ENCODE measurements at places on chromosomes 5 and 9.

GRCh38 chr5:123875561-123876275, 363.7 kb downstream of the CSNK1G3 start:
- DNase-seq = no peak

GRCh38 chr5:173858021-173858669, 30.0 kb upstream of the CPEB4 start:
- DNase-seq = no peak

DNA sequence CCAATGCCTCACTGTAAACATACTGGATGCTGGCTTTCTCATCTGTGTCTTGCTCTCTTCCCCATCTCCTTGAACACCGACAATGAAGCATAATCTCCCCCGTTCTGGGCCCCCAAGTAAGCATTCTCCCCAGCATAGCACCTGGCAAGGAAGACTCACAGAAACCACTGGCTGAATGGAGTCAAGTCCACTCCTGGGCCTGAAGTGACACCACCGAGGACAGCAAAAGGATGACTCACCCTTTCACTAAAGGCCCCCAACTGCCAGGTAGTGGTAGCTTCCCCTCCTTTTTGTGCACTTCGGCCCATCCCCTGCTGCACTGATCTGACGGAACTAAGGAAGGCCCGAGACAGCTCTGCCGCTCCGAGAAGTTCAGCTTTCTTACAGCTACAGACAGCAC, 9.4 kb downstream of the VDAC1 start:
- no peak for DNase-seq

DNA sequence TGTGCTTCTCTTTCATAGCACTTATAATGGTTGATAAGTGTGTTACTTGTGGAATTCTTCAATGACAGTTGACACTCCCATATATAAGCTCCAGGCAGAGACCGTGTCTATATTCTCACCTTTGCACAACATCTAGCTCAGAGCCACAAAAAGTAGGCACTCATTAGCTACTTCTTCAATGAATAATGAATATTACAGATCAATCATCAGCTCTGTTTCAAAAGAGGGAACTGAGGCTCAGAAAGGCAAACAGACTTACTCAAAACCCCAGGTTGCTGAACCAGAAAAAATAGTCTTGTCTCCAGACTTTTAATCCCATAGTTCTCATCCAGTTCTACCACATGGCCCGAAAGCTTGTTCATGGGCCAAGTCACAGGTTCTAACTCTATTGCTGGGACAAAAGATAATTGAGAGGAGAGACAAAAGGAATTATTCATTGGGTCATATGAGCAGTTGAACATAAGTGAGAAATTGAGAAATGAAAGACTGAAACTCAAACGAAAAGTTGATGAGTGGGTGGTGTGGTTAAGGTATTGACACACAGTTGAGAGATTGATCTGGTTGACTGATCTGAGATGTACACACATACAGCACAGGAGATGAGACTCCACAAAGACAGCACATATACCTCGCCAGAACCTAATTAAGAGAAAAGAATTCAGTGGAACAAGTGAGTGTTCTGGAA, 381.6 kb downstream of the EFNA5 start:
- no peak for DNase-seq

DNA sequence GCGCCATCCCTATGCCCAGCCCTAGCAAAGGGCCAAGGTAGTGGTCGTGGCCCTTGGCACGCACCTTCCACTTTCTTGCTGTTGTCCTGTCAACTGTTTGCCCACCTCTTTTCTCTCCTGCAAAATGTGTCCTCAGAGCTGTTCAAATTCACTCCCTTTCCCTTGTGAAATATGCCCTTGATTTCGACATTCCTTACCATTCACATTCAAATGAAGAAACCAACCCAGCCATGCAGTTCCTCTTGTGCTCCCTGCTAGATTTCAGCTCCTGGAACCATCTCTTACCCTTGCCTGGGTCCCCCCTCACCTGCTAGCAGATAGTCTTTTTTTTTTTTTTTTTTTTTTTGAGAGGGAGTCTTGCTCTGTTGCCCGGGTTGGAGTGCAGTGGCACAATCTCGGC, 19.6 kb upstream of the HRH2 start:
- DNase-seq = no peak

- DNase-seq = no peak
Observed at GRCh38 chr5:76642390-76643040, 19.3 kb upstream of the F2RL2 start.

GRCh38 chr9:91842358-91843049, 107.5 kb downstream of the ROR2 start:
- peak; percentile 52 for DNase-seq

DNA sequence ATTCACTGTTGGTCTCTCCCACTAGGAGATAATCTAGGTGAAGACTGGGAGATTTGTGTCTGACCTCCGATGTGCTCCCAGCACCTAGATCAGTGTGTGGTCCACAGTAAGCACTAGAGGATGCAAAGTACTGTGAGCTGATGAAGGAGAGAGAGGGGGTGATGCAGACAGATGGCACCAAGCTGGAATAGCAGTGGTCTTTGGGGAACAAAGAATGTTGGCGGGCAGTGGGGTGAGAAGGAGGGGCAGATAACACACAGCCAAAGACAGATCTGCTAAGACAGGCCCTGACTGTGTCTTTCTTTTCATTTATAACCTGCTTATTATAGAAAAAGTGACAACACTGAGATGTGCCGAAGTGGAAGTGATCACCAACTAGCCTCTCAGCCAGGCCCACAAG, 37.5 kb downstream of the ERGIC1 start:
- no peak for DNase-seq

DNA sequence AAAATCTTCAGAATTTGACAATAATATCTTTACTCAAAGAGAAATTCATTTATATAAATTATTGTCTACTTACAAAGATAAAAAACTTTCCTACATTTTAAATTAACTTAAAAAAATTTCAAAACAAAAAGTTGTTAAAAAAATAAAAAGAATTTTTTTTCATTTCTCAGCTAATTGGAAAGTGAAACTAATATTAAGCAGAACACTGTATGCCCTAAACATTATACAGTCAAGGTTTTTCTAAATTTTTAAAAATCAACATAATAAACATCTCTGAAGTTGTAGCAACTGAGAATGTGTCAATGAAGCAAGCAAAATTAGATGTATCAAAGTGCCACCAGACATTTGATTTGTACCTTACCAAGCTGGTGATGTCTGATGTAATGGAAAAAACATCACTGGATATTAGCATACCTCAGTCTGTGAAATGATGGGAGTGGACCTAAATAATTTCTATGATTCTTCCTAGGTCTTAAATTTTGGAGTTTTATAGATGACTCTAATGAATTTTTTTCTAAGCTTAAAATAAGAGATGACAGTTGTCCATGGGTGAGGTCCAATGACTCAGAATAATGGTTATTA, 290.1 kb downstream of the ADAMTS6 start:
- DNase-seq = no peak

GRCh38 chr5:168898247-168898911, 319.2 kb upstream of the PANK3 start:
- peak; percentile 55 for DNase-seq

GRCh38 chr5:174352681-174353080, 307.2 kb downstream of the NSG2 start:
- no peak for DNase-seq

DNA sequence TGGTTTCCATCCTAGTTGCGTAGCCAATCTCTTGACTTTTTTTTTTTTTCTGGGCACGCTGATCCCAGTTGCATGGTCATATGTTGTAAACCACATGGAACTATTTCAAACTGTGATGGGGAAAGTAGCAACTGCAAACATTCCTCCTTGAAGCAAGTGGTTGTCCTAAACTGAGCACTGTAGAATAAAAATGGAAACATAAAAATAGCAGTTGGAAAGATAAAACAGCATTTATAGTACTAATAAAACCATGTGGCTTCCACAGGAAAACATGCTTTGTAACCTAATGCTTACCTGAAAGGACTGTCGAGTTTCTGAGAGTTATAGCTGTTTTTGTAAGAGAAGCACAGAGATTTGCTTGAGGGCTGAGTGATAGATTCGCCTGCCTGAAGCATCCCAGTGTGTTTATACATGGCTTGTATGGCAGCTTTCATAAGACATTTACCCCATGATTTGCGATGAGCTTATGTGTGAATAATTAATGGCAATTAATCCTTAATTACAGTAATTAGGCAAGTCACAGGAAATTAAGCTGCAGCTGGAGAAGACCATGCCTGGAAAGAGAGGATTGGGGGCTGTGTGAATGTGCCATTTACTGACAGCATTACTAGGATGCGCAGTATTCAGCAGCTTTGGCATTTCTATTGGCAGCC, 136.5 kb downstream of the PBX3 start:
- no peak for DNase-seq

DNA sequence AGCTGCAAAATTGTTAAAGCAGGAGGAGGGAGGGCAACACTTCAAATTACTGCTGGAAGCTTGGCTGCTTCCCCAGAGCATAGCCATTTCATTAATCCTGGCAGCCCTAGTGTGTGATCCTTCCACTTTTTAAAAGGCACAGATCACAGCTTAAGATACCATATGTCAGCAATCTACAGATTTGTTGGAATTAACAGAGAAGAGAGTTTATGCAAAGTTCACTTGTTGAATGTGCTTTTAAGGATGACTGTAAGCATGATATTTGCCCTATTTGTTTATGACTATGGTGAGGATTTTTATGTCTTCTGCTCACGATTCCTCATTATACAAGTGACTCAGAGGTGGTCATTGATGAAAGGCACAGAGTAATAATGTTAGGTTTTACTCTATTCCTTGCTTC, 156.0 kb upstream of the CDKN2B start:
- peak; percentile 50 for DNase-seq

DNA sequence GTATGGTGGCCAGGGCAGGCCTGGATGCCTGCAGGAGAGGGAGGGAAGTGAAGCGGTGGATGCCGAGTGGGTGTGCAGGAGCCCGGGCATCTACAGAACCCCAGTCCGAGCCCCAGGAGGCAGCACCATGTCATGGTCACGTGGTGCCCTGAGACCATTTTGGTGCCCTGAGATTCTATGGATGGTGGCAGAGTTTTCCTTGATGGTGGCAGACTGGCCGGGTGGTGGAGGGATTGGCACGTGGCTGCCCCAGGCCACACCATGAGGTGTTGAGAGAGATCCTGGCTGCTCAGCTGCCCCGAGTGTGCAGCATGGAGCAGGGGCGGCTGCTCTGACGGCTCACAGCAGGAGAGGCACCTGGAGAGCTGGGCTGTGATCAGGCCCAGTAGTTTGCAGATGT, 52.3 kb downstream of the SYK start:
- no peak for DNase-seq

GRCh38 chr9:125990186-125990792, 243.1 kb downstream of the PBX3 start:
- no peak for DNase-seq

- no peak for DNase-seq
Observed at GRCh38 chr9:109561137-109561536, 63.0 kb upstream of the PTPN3 start.

DNA sequence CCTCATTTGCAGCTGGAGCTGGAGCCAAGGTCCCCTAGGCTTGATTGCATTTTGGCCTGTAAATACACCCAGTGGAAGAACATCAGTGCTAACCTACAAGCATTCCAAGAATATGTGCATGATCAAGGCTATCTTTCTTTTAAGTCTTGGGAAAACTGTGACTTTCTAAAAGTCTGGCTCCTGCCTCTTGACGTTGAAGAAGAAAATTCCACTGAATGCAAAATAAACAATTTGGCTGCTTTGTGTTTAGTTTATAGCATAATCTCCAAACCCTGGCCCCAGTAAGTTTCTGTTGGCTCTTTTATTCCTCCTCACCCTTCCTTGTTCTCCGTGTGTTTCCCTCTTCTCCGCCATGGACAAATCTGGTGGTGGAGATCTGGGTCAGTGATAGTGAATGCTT, 109.3 kb upstream of the TLE1 start:
- no peak for DNase-seq

- DNase-seq = no peak
Observed at GRCh38 chr5:168829044-168829443, 249.9 kb upstream of the PANK3 start.

GRCh38 chr5:8726383-8727036, 819.4 kb downstream of the SEMA5A start:
- no peak for DNase-seq

DNA sequence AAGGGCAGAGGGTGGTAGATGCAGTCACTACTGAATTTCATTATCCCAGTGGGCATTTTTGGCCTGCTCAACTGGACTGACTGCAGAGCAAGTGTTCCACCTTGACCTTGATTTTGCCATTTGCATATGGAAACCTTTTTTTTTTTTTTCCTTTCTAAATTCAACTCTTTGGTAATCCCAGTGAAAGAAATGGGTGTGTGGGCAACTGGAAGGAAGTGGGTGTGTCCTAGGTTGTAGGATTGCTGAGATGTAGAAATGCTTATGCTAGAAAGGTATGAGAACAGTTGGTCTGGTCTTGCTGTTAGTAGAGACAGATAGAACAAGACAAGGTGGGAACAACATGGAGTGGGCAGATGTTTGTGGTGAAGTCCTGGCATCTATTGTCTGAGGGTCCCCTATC, 7.8 kb upstream of the IL12B start:
- DNase-seq = no peak

GRCh38 chr5:138803935-138804334, 50.7 kb downstream of the CTNNA1 start:
- DNase-seq = no peak

- DNase-seq = no peak
Observed at GRCh38 chr9:137273611-137274320, 3.8 kb upstream of the TOR4A start.

DNA sequence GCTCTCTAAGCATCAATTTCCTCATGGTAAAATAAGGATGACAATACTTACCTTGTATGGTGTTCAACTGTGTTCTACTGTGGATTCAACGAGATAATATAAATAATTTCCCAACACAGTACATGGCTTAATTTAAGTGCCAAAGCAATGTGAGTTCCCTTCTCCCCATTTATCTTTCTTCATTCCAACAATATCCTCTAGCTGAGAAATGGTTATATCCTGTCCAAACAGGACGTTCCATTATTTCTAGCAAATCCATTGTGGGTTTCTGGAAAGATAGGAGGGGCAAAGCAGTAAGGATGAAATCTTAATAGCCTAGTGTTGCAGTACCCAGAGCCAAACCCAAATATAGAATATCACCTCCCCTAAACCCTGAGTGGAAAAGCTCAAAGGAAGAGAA, 22.0 kb downstream of the ABCA1 start:
- DNase-seq = no peak

DNA sequence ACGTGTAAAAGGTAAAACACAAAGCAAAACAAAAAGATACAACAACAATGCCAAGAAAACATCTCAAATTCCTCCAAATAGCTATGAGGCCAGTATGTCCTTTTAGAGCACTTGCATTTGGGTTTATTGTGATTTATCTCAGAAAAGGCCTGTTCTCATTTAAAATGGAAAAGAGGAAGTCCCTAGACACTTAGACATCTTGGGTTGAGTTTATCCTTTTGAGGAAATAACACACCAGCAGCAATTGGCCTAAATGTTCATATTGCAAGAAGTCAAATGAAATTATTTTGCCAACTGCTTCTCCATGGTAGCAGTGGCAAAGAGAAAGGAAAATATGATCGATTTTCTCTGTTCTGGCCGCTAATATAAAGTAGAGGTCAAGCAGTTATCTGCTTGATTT, 43.6 kb upstream of the TRMT10B start:
- no peak for DNase-seq

- DNase-seq = no peak
Observed at GRCh38 chr5:79619854-79620253, 7.6 kb downstream of the TENT2 start.
